SJSA1 (cell line): ENCODE measurements at places on chromosomes 12 and 14. TPM values are rescaled to one million over a fixed set of nuclear protein-coding genes. Genes with fewer than 3 reads are reported as not detected.

DNA sequence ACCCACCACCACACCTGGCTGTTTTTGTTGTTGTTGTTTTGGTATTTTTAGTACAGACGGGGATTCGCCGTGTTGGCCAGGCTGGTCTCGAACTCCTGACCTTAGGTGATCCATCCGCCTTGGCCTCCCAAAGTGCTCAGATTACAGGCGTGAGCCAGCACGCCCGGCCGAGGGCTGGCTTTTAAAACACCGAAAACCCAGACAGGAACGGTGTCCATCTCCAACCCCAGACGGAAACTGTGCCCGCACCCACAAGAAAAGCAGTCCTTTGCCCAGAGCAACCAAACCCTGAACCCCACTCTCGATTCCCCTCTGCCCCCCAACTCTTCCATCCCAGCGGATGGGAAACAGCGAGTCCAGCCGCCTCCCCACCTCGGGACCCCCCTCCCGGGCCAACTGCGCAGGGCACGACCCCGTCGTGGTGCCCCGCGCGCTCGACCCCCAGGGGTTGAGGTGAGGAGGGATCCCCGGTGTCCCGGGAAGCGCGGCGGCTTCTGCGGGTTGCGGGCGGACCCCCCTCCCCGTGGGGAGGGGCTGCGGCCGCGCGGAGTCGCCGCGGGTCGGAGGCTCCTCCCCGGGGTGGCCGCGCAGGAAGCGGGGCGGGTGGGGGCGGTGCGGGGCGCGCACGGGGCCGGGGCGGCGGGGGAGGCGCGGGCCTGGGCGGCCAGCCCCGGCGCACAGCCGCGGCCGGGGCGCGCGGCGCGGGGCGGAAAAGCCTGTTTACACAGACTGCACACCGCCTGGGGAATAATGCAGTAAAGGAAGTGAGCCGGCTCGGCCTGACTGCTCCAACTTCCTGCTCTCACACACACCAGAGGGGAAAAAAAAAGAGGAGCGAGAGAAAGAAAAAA lies at the start of gene ELK3:
TSS of gene ELK3 (plus strand) at position 651 of the 851 bp plus-strand sequence.
- peak; percentile 48 for DNase-seq

The AQP6 gene
- not detected in 2 replicates for total RNA-seq

The AMHR2 gene
- total RNA-seq, result not detected in 2 replicates

The CHGA gene
- total RNA-seq, result not detected in 2 replicates
